Smooth muscle cell of bladder (primary cell): ENCODE measurements at places on chromosomes 7 and 10. TPM values are rescaled to one million over a fixed set of nuclear protein-coding genes. Genes with fewer than 3 reads are reported as not detected.

CHRM2 gene
- total RNA-seq, result 44.5 and 46.1 TPM in 2 replicates

ZNF804B gene
- total RNA-seq, result not detected in 2 replicates

MMD2 gene
- total RNA-seq, result not detected in 2 replicates

PAPOLB gene
- 0.09 and 0.14 TPM in 2 replicates for total RNA-seq

TRIM73 gene
- 0.18 and 0.71 TPM in 2 replicates for total RNA-seq

KCNH2 gene
- 0.83 and 1.7 TPM in 2 replicates for total RNA-seq

LIPJ gene
- under 0.01 TPM in 2 replicates for total RNA-seq

SRGN gene
- total RNA-seq, result 36.7 and 87.9 TPM in 2 replicates

AKR1C8 gene
- not detected in 2 replicates for total RNA-seq

TMEM176A gene
- 1.1 and 70.8 TPM in 2 replicates for total RNA-seq

ADK gene
- total RNA-seq, result 18.3 and 18.4 TPM in 2 replicates
